D721Med (cell line): ENCODE measurements at places on chromosomes 1 and 21.

- no peak for DNase-seq
These were observed 52.0 kb downstream of the KIF21B start for GRCh38 chr1:200971428-200971903.

DNA sequence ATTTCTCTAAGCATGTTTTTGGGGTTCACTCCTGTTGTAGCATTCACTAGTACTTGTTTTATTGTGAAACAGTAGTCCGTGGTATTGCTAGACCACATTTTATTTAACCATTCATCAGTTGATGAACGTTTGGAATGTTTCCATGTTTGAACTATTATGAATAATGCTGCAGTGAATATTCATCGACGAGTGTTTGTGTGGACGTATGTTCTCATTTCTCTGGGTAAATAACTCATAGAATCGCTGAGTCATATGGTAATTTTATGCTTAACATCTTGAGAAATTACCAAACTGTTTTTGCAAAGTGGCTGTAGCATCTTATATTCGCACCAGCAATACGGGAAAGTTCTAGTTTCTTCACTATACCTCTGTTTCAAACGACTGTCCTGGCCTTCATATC is 28.0 kb upstream of the KAZN start:
- no peak for DNase-seq

- DNase-seq: no peak
These were observed 28.9 kb upstream of the VAV3 start for GRCh38 chr1:107993920-107994319.

DNA sequence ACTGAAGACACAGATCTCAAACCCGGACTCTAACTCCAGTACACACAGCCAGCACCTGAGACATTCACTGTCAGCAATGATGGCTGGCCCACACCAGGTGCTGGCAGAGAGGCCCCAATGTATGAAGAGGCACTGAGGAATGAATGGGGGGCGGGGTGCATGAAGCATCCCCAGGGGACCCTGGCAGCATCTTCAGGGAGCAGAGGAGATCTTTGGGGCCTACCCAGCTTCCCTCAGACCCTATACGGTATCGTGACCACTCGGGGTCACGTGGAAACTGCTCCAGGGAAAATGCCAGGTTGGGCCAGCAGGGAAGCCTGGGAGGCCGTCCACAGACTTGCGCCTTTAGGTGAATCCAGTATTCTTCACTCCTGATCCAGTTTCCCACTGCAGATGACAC is 84.3 kb downstream of the NPHP4 start:
- no peak for DNase-seq

GRCh38 chr1:196121181-196121580 is 487.1 kb downstream of the KCNT2 start:
- DNase-seq: no peak

DNA sequence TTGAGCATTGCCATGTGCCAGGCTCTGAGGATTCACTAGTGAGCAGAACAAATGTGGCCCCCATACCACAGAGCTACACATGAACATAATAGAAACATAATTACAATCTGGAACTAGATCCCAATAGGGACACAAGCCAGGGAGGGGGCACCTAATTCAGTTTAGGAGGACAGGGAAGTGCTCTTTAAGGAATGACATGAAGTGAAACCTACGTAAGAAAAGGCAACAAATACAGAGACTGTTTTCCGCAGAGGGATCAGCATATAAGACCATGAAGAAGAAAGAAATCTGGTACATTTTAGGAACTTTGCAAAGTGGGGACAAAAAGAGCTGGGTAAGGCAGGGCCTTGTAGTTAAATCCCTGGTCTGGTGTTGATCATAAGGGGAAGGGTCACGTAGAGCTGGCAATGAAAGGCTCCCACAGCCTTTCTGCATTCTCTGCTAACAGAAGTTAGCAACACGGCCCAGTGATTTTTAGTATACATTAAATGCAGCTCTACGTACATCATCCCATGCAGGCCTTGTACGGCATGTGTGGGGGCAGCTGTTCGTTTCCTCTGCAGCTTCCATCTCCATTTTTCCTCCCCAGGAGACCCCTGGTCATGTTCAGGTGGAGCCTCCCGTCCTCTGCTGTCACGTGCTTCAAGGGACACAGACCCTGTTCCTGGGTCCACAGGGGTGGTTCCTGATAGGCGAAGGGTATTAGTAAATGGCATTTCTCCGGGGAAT is 26.8 kb upstream of the SLC30A1 start:
- DNase-seq: no peak

- no peak for DNase-seq
These were observed 7.5 kb downstream of the TENT5B start for GRCh38 chr1:27005166-27005530.

- no peak for DNase-seq
These were observed 123.8 kb downstream of the TRABD2B start for GRCh38 chr1:47873337-47873736.

- DNase-seq: no peak
These were observed 459.8 kb downstream of the KCNT2 start for GRCh38 chr1:196148367-196148970.

DNA sequence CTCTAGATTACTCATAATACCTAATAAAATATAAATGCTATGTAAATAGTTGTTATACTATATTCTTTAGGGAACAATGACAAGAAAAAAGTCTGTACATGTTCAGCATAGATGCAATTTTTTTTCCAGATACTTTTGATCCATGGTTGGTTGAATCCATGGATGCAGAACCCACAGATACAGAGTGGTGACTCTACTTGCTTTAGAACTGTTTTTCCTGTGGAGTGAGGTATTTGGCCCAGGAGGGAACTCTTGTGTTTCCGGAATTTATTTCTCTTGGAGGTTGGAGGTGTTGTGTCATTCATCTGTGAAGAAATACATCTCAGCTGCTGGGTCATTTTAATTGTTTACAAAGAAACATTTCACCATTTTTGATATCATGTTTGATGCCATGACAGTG is 28.7 kb downstream of the TMEM200B start:
- DNase-seq: no peak

DNA sequence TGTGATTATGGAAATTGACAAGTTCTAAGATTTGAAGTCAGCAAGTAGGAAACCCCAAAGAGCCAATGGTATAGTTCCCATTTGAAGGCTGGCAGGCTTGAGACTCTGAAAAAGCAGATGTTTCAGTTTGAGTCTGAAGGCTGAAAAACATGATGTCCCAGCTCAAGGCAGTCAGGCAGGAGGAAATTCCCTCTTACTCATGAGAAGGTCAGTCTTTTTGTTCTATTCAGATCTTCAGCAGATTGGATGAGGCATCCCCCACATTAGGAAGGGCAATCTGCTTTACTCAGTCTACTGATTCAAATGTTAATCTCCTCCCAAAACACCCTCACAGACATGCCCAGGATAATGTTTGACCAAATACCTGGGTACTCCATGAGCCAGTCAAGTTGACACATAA is 372.5 kb upstream of the ST6GALNAC5 start:
- no peak for DNase-seq

- no peak for DNase-seq
These were observed 378.4 kb upstream of the RUNX1 start for GRCh38 chr21:35427320-35428000.

DNA sequence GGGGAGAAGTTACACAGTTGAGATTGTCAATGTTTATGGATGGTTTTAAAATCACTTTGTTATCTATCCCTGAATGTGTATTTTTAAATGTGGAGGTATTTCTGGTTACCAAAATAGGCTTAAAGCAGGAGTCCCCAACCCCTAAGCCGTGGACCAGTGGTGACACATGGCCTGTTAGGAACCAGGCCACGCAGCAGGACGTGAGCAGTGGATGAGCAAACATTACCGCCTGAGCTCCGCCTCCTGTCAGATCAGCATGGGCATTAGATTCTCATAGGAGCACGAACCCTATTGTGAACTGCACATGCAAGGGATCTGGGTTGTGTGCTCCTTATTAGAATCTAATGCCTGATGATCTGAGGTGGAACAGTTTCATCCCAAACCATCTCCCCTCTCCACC is 151.6 kb downstream of the GALNT2 start:
- no peak for DNase-seq

- no peak for DNase-seq
These were observed 27.8 kb upstream of the EPS8L3 start for GRCh38 chr1:109791495-109792043.

- DNase-seq: no peak
These were observed 182.1 kb upstream of the DAB1 start for GRCh38 chr1:57605933-57606332.

DNA sequence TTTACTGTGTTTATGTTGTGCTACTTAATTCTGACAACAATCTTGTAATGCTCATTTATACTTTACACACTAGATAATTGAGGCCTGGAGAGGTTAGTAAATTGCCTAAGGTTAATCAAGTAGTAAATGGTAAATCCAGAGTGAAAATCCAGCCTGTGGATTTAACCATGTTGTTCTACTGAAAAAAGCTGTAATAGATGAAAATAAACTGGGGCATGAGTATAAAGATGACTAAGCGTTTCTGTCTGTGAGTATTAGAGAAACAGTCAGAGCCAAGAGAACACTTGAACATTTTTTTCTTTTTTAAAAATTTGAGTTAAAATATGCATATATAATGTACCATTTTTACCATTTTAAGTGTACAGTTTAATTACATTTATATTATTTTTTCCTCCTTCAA is 47.9 kb upstream of the LEPR start:
- no peak for DNase-seq

DNA sequence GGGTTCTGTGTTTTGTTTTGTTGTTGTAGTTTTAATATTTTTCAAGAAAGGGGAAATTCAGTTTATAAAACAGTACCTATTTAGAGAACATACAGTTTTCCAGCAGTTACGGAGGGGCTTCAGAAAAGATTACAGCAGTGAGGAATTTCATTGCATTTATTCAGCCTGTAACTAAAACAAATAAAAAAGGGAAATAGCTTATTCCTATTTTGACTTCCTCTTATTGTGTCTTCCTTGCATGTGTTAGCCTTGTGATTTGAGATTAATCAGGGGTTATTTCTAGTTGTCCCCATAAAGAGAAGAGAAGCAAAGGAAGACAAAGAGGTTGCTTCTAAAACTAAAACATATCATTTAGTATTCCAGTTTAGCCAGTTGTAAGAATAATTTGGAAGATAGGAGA is 35.0 kb downstream of the CTTNBP2NL start:
- DNase-seq: no peak

DNA sequence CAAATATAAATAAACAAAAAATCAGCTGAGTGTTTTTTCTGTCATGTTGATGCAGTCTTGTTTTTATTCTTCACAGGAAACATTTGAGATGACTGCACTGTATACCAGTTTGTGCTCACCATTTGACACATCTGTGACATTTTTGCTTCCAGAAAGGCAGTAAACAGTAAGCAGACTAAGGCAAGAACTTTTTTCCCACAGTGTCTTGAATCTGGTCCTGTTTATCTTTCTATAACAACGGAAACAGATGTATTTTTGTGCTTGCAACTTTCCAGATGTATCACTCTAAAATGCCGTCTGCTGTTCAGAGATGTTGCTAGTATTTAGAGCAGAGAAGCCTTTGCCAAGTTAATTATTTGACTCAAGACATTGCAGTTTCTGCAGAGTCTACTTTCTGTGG is 105.5 kb downstream of the ZC3H11B start:
- no peak for DNase-seq

GRCh38 chr1:5649795-5650194 is 342.4 kb downstream of the NPHP4 start:
- DNase-seq: no peak

GRCh38 chr1:62726011-62726442 is 37.8 kb upstream of the DOCK7 start:
- no peak for DNase-seq

GRCh38 chr1:27513958-27514357 is 24.0 kb upstream of the WASF2 start:
- DNase-seq: no peak

DNA sequence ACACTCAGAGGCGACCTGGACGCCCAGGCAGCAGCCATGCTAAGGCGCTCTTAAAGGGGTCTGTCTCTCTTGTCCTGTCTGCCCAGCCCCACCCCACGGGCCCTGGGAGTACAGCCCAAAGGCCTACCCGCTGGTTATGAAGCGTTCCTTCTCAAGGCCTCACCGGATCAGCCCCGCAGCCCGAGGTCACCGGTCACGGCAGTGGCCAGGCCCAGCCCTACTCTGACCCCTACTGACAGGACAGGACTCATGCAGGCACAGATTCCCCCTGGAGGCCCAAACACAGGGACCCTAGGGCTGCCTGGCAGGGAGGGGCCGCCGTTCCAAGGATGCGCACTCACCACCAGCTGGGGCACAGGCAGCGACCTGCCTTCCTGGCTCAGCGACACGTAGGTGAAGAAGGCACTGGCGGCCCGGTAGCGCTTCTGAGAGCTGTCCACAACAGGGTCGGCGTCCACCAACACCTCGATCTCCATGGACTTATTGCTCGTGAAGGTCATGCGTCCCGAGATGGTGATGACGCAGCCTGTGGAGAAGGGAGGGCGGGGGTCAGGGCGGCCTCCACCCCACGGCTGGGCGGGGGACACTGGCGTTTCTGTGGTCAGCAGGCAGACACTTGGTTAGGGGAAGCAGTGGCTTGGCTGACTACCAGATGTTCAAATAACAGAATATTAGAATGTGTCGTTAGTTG is 20.0 kb upstream of the GPR153 start:
- no peak for DNase-seq

GRCh38 chr1:209880031-209880430 is 52.3 kb downstream of the UTP25 start:
- DNase-seq: no peak

- DNase-seq: no peak
These were observed 149.4 kb upstream of the CAMK1G start for GRCh38 chr1:209434066-209434465.

DNA sequence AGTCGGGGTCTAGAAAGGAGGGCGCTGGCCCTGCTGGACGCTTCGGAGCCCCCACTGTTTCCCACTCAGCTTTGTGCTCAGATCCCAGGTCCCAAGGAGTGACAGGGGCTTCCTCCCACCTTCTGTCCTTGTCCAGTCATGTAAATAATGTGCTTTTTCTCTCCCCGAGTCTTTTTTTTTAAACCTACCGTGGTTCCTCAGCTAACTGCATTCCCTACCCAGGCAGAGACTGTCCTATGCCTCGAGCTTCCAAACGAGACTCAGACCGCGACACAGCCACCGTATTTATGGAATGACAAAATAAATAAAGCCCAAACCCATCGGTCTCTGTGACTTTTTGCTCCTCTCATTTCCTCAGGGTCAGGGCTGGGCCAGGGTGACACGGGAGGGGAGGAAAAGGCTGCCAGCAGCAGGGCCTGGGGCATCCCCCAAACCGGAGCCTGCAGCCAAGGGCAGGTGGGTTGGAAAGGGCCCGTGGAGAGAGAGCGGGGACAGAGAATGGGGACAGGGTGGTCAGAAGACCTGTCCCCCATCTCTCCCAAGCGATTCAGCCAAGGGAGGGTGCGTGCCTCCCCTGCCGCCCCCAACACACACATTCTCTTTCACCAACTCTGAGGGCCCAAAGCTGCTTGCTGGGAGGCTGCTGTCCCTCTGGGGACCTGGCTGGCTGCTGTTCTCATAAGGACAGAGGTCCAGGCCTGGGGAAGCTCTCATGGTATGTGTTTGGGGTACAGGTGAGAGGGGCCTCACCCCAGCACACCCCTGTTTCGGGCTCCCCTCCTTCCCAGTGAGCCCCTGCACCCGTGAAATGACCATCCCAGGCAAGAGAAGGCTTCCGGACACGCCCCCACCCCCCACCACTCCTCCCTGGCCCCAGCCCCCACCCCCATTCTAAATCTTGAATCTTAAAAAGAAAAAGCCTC is 55.4 kb downstream of the KCNAB2 start:
- no peak for DNase-seq
